ENCODE measurements at places on chromosomes 13 and 19.

DNA sequence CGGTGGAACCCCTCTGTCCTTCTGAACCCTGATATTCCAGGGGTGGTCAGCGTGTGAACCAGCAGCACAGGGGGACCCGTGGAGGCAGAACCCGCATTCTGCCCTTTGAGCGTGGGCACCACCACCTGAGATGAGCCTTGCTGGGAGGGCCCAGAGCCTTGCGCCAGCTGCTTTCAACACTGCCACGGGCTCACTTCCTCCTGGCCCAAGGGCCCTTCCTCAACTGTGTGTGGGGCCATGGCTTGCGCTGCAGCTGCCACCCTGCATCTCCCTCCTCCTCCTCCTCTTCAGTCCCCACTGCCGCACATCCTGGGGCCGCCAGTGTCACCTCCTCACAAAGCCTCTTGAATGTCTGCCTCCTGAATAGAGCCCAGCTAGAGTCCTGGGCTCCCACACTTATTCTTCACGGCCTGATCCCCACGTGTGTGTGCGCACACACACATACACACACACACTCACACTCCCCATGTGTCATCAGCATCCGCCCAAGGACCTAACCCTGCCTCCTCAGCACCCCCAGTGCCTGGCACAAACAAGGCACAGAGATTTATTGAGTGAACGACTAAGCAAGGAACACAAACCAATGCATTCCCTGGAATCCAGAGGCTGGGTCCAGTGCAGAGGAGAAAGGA is 26.9 kb upstream of the TMEM160 start:
- DNase-seq = no peak

DNA sequence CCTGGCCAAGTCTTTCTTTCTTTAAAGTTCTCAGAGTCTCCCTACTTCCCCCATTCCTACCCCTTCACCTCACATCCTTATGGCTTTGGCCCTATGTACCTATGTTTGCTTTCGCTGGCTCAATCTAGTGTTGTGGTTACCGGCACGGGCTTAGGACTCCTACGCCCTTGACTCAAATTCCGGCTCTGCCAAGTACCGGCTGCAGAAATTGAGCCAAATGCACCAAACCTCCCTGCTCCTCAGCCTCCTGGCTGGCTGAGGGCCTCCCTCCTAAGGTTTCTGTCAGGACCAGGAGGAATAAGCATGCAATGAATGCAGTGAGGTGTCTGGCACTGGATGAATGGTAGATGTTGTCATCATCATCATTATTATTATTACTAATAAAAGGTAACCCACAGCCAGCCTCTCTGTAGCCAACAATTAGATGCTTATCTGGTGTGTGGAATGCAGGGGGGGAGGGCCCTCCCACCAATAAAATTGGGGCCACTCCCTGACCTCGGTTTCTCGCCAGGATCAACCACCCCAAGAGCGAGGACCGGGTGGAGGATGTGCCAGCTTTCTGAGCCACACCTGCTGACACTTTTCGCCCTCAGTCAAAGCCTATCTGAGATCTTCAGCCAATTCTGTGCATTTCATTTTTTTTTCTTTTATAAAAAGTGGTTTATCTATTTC is 20.7 kb downstream of the KLK5 start:
- no peak for DNase-seq

GRCh38 chr13:82802528-82802927 is 1079.7 kb downstream of the SLITRK1 start:
- no peak for DNase-seq

DNA sequence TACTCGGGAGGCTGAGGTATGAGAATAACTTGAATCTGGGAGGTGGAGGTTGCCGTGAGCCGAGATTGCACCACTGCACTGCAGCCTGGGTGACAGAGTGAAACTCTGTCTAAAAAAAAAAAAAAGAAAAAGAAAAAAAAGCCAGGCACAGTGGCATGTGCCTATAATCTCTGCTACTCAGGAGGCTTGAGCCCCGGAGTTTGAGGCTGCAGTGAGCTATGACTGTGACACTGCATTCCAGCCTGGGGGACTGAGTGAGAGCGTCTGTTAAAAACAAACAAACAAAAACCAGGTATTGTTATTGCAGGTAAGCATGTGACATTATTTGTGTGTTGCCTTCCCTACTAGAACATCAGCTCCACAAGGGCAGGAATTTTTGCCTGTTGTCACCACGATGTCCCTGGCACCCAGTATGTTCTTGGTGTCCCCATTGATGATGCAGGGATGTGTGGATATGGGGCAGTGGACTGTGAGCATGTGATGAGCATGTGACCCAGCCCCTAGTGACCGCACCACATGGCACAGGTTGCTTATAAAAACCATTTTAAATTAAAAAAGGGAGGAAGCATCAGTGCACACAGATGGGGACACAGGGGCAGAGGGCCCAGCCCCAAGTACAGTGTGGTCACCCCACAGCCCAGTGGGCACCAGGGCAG is 1.6 kb upstream of the KANK2 start:
- no peak for DNase-seq

DNA sequence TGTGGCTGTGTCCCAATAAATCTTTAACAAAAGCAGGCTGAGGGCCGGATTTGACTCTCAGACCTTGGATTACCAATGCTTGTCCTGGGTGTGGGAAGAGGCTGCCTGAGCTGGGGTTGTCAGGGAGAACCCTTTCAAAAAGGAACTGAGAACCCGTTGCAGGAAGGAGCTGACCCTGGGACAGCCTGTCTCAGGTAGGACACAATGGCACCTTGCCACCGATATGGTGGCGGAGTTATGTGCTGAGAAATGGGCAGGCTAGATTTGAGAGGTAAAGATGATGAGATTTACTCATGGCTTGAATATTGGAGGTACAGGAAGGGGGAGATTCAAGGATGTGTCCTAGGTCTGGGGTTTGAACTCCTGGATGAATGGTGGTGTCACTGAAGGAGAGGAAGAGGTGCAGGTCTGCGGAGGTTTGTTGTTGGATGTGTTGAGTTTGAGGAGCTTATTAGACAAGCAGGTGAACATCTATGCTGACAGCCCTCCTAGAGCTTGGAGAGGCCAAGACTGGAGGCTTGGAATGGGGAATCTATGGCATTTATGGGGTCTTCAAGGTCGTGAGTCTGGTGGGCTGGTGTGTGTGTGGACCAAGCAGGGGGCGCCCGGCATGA is 7.2 kb downstream of the PLEKHF1 start:
- no peak for DNase-seq

DNA sequence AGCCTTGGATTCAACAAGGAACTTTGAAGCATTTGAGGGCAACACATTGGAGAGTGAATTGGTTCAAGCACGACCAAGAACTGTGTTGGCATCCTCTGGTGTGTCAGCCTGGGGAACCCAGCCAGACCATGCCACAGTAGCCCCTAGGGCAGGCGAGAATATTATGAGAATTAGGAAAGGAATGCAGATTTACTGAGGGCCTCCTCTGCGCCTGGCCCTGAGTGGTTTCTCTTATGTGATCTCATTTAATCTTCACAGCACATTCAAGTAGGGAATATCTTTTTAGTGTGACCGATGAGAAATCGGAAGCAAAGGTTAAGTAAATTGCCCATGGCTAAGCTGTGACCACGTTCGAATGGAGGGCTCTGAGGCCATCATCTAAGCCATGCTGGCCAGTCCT is 15.3 kb upstream of the ERICH6B start:
- no peak for DNase-seq

GRCh38 chr19:13094771-13095392 is 7.8 kb downstream of the LYL1 start:
- DNase-seq = no peak

DNA sequence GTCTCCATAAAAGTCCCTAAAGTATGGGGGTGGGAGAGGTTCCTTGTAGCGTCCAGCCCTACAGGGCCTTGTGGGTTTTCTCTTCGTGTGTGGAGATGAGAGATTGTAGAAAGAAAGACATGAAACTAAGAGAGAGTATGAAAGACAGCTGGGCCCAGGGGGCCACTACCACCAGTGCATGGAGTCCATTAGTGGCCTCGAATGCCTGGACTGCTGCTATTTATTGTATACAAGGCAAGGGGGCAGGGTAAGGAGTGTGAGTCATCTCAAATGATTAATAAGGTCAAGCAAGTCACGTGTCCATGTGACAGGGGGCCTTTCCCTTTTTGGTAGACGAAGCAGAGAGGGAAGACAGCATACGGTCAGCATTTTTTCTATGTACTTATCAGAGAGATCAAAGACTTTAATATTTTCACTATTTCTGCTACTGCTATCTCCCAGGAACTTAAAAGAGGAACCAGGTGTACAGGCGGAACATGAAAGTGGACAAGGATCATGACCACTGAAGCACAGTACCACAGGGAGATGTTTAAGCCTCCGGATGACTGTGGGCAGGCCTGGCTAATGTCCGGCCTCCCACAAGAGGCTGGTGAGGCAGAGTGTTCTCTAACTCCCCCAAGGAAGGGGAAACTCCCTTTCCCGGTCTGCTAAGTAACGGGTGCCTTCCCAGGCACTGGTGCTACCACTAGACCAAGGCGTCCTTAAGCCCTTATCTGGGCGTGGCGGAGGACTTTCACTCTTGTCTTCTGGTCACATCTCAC is 25.5 kb downstream of the FGF21 start:
- DNase-seq = no peak

- DNase-seq = no peak
Observed at GRCh38 chr19:6250024-6250615, 29.7 kb downstream of the MLLT1 start.

DNA sequence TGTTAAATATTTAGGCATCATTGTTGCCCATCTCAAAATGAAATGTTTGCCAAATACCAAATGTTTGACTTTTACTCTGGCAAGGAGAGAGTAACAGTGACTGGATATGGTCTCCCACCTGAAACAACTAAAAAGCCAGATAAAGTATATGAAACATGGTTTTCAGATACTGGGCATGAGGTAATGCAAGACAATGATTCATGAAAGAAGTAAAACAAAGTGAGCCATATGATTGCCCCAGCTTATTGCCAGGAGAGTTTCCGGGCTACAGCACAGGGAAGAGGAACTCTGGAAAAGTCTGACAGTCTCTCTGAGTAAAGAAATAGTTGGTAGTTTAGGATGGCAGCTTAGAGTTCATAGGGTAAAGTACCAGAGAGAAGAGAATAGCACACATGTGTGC is 354.6 kb downstream of the DNAJC15 start:
- no peak for DNase-seq

GRCh38 chr19:12884926-12885748 is 1.9 kb downstream of the KLF1 start:
- peak; percentile 87 for DNase-seq

DNA sequence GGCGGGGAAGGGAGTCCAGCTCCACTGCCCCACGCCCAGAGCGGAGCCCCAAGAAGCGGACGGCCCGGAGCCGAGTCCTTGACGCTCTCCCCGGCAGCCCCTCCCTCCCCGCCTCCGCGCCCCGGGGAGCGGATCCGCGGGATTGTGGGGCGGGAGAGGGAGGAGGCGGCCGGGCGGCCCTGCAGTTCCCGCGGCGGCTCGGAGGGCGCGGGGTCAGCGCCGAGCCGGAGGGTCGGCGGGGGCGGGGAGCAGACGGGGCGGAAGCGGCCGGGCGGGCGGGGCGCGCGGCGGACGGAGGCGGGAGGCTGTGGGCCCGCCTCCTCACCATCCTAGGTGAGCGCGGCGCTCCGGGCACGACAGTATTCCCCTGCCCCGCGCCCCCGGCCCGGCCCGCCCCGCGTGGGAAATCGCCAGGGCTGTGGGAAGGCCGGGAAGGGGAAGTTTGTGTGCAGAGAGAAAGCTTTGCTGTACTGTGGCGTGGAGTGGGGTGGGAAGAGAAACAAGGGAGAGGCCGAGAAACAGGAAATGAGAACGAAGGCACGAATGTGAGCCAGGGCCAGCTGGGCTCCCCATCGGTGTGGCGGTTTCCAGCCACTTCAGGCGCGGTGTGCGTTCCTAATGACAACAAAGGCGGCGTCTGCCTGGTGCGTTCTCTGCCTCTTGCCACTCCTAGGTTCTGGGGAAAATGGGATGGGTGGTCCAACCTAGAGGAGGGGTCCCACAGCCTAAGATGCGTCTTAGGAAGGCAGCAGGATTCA is 1.3 kb upstream of the KLF12 start:
- DNase-seq = peak; percentile 63

GRCh38 chr13:91292630-91293221 is 54.8 kb upstream of the MIR17HG start:
- DNase-seq = no peak

GRCh38 chr13:76980075-76980718 is 11.7 kb upstream of the CLN5 start:
- DNase-seq = peak; percentile 81

DNA sequence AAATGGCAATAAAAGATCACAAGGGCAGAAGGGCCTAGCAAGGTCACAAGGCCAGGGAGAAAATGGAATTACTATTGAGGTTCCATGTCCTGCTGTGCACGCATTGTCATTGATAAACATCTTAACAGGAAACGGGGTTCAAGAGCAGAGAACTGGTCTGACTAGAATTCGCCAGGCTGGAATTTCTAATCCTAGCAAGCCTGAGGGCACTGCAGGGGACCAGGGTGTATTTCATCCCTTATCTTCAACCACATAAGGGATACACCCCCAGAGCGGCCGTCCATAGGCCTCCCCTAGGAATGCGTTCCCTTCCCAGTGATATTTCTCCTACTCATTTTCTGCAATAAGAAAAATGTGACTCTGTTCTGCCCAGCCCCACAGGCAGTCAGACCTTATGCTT is 19.5 kb downstream of the ERICH4 start:
- DNase-seq = no peak

- no peak for DNase-seq
Observed at GRCh38 chr13:34416971-34417380, 525.1 kb upstream of the NBEA start.

DNA sequence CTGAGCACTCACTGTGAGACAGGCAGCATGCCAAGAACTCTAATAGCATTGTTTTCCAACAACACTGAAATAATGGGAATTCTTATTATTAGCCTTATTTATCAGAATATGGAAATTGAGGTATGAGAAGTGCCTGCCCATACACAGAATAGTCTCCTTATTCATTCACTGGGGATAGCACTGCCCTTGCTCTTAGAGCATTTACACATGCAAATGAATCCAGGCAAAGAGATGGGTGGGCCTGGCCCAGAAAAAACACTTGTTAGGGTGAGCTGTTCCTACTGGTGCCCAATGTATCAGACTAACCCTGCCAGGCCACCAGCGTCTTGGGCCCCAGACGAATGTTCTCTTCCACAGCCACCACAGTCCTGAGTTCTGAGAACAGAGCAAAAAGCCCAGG is 112.9 kb downstream of the TUBA3C start:
- DNase-seq = no peak

GRCh38 chr19:7772752-7773291 is 9.8 kb downstream of the CLEC4M start:
- peak; percentile 38 for DNase-seq

GRCh38 chr13:43545317-43545874 is 241.4 kb downstream of the ENOX1 start:
- no peak for DNase-seq

DNA sequence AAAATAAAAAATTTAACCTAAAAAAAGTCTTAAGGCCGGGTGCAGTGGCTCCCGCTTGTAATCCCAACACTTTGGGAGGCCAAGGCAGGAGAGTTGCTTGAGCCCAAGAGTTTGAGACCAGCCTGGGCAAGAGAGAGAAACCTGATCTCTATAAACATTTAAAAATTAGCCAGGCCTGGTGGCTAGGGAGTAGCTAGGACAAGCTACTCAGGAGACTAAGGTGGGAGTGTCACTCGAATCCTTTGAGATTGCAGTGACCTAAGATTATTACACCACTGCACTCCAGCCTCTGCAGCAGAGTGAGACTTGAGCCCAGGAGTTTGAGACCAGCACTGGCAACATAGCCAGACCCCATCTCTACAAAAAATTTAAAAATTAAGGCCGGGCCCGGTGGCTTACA is 1.1 kb downstream of the CCDC97 start:
- no peak for DNase-seq

- no peak for DNase-seq
Observed at GRCh38 chr13:66951426-66951825, 278.7 kb downstream of the PCDH9 start.

GRCh38 chr13:109426690-109426990 is 359.7 kb downstream of the IRS2 start:
- DNase-seq = no peak

GRCh38 chr13:80707000-80707983 is 366.4 kb upstream of the SPRY2 start:
- DNase-seq = no peak

Measured in stimulated activated naive CD4-positive, alpha-beta T cell treated with Interleukin-2 at 50 U/mL for 16 hours (primary cell).